Activated T-helper 2 cell treated with anti-CD3 and anti-CD28 coated beads, Interferon-gamma antibody, Interleukin-2, Interleukin-4, amounts not matched to agents 10 μg/mL and 5 μg/mL and 100 μg/mL, durations not matched to agents 14 hours and 24 hours and 36 hours (primary cell): ENCODE measurements at places on chromosomes 1 and 21. TPM values are rescaled to one million over a fixed set of nuclear protein-coding genes. Genes with fewer than 3 reads are reported as not detected.

DNA sequence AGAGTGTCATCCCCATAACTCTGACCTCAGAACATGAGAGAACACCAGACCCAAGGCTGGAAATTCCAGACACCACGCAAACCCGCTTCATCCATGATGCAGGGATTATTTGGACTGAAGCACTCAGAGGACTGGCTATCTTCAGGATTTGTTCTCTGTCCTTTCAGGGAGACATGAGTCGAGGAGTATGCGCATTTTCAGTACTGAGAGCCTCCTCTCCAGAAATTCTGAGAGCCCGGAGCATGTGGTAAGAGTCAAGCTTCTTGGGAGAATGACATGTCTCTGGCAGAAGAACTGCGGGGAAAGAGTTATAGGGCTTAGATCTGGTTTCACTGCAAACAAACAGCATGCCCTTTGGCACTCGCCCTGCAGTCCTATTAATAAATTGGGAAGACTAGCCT lies 6.9 kb downstream of the LAX1 start:
- no peak overlapping the region for H3K27ac ChIP-seq
- no peak for DNase-seq
- peaks cover 14% of the 10 kb centered on the region for H3K4me1 ChIP-seq
- H3K27me3 ChIP-seq = no peaks in the 10 kb centered on the region
- peaks cover 79% of the 10 kb centered on the region for H3K36me3 ChIP-seq

GRCh38 chr1:231121533-231121932 lies 40.3 kb upstream of the TRIM67 start:
- H3K27ac ChIP-seq = no peak overlapping the region
- no peaks in the 10 kb centered on the region for H3K36me3 ChIP-seq
- peaks cover 10% of the 10 kb centered on the region for H3K27me3 ChIP-seq
- DNase-seq = no peak

DNA sequence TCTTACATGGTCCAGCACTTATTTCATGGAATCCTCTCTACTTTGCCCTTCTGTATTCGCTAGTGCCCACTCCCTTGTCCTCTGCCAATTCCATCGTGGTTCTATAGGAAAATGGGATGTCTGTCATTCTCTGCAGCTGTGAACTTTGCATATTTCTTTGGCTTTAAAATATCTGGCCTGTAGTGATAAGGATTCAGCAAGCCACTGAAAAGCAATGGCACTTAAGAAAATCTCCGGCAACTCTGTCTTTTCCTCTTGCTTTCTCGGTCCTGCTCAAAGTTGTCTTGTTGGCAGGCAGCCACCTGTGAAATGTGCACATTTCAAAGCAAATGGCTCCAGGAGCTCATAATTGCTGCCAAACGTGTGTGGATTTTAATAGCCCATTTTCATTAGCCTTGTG lies 91.8 kb downstream of the CHD1L start:
- no peak overlapping the region for H3K27ac ChIP-seq
- DNase-seq = no peak

- peaks cover 20% of the 10 kb centered on the region for H3K27me3 ChIP-seq
- H3K4me3 ChIP-seq = no peak overlapping the region
- peaks cover 2% of the 10 kb centered on the region for H3K36me3 ChIP-seq
- no peak overlapping the region for H3K27ac ChIP-seq
- peaks cover 23% of the 10 kb centered on the region for H3K4me1 ChIP-seq
These were observed 41.1 kb downstream of the IL6R start for GRCh38 chr1:154446292-154446691.

GRCh38 chr21:7917729-7918128 lies 2603.7 kb upstream of the TPTE start:
- H3K4me3 ChIP-seq = no peak overlapping the region
- no peaks in the 10 kb centered on the region for H3K4me1 ChIP-seq
- no peak for DNase-seq
- H3K27ac ChIP-seq = no peak overlapping the region

- no peaks in the 10 kb centered on the region for H3K4me1 ChIP-seq
- H3K36me3 ChIP-seq = no peaks in the 10 kb centered on the region
- DNase-seq = no peak
- peaks cover 8% of the 10 kb centered on the region for H3K27me3 ChIP-seq
- H3K27ac ChIP-seq = no peak overlapping the region
These were observed 180.2 kb downstream of the ATG4C start for GRCh38 chr1:62964141-62964540.

DNA sequence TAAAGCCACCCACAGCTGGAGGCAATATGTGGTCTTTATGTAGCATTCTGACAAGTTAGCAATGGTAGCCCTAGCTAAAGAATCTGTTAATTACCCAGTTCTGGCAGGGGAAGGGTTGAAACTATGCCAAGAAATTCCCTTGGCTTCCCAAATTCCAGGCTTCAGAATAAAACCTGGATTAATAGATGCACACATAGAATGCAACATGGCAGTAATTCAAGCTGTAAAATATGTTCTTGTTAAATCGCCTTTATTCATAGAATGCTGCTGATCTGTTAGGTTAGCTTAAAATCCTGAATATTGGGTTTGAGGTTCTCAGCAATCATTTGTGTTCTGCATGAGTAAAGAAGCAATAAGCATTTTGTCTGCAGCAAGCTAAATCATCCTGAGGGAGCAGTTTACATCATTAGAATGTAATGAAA lies 80.1 kb downstream of the ZNF326 start:
- H3K4me3 ChIP-seq = no peak overlapping the region
- H3K36me3 ChIP-seq = no peaks in the 10 kb centered on the region
- peaks cover 8% of the 10 kb centered on the region for H3K27me3 ChIP-seq
- H3K4me1 ChIP-seq = peaks cover 3% of the 10 kb centered on the region

DNA sequence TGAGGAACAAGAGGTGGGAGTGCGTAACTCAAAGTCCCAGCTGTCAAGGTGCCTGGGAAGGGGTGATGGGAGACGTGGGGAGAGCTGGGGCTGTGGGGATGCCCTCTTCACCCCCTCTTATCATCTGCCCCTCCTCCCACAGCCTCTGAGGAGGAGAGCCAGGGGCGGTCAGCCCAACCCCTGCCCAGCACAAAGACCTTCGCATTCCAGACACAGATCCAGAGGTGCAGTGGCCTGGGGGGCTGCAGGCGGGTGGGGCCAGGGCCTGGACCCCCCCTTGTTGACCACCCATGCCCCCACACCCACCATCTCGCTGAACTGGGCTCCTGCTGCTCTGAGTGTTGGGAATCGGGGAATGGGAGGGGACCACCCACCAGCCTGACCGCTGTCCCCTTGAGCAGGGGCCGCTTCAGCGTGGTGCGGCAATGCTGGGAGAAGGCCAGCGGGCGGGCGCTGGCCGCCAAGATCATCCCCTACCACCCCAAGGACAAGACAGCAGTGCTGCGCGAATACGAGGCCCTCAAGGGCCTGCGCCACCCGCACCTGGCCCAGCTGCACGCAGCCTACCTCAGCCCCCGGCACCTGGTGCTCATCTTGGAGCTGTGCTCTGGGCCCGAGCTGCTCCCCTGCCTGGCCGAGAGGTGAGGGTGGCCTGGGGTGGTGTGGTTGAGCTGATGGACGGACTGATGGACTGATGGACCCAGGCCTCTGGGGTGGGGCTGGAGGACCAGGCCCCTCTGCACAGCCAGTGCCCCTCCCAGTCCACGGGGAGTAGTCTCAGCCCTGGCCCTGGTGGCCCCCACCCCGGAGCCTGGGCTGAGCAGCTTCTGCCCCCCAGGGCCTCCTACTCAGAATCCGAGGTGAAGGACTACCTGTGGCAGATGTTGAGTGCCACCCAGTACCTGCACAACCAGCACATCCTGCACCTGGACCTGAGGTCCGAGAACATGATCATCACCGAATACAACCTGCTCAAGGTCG lies 29.7 kb downstream of the TRIM11 start:
- H3K4me3 ChIP-seq = peak overlapping the region; percentile 8
- H3K27ac ChIP-seq = no peak overlapping the region
- peaks cover 6% of the 10 kb centered on the region for H3K4me1 ChIP-seq
- H3K27me3 ChIP-seq = peaks cover 30% of the 10 kb centered on the region
- DNase-seq = no peak

DNA sequence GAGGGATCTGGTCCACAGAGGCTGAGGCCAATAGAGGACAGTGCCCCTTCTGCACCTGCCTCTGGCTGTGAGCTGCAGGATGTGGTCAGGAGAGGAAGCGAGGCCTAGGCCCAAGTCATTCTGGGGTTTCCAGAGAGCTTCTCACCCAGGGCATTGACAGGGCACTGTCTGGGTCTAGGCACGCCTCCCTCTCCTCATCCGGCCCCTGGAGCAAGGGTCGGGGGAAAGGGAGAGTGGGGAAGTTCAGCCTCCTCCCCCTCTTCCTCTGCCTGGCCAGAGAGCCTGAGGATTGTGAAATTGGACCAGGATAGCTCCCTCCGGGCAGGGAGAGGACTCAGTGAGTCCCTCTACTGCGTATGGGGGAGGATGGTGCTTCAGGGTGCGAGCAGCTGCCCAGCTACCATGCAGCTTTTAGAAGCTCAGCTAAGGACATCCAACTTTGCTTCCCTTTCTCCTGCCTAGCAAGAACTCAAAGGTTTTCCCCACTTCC lies 6.3 kb upstream of the INAVA start:
- peaks cover 55% of the 10 kb centered on the region for H3K27me3 ChIP-seq
- H3K4me1 ChIP-seq = peaks cover 36% of the 10 kb centered on the region
- peak; percentile 45 for DNase-seq
- H3K4me3 ChIP-seq = no peak overlapping the region

DNA sequence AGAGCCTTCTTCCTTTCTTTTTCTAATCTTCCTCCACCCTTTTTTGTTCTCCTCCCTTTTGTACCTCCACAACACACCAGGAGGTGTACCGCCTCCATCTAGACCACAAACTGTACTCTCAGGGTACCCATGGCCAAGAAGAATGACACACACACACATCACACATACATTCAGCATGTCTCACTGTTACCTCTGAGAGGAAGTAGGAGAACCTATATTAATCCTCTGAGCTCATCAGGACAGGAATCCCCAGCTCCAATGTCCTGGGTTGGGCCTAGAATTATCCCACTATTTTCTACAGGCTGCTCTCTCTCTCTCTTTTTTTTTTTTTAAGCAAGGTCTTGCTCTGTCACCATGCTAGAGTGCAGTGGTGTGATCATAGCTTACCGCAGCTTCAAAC lies 36.7 kb downstream of the ATP2B4 start:
- H3K4me3 ChIP-seq = peak overlapping the region; percentile 30
- H3K4me1 ChIP-seq = peaks cover 53% of the 10 kb centered on the region
- H3K27ac ChIP-seq = peak overlapping the region; percentile 85
- no peak for DNase-seq
- H3K27me3 ChIP-seq = no peaks in the 10 kb centered on the region

DNA sequence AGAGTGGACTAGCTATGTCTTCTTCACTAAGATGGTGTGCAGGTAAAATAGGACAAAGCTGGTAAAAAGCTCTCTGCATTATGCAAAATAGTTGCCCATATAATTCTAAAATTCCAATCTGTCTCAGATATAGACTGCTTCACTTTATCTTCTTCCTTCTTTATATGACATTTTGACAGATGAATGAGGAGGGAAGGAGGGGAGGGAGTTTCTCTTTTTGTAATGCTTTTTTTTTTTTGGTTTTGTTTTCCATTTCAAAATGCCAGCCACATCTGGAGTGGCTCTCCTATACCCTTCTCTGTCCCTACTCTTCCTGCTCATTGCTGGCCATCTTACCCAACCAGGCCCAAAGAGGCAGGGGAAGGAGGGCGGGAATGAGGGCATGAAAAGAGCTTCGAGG lies 24.2 kb upstream of the JUN start:
- H3K36me3 ChIP-seq = no peaks in the 10 kb centered on the region
- no peak overlapping the region for H3K4me3 ChIP-seq
- no peak overlapping the region for H3K27ac ChIP-seq
- H3K27me3 ChIP-seq = no peaks in the 10 kb centered on the region

- no peaks in the 10 kb centered on the region for H3K27me3 ChIP-seq
- DNase-seq = no peak
- no peaks in the 10 kb centered on the region for H3K36me3 ChIP-seq
- no peak overlapping the region for H3K4me3 ChIP-seq
- H3K27ac ChIP-seq = no peak overlapping the region
These were observed 157.3 kb upstream of the RUNX1 start for GRCh38 chr21:35206141-35207125.

DNA sequence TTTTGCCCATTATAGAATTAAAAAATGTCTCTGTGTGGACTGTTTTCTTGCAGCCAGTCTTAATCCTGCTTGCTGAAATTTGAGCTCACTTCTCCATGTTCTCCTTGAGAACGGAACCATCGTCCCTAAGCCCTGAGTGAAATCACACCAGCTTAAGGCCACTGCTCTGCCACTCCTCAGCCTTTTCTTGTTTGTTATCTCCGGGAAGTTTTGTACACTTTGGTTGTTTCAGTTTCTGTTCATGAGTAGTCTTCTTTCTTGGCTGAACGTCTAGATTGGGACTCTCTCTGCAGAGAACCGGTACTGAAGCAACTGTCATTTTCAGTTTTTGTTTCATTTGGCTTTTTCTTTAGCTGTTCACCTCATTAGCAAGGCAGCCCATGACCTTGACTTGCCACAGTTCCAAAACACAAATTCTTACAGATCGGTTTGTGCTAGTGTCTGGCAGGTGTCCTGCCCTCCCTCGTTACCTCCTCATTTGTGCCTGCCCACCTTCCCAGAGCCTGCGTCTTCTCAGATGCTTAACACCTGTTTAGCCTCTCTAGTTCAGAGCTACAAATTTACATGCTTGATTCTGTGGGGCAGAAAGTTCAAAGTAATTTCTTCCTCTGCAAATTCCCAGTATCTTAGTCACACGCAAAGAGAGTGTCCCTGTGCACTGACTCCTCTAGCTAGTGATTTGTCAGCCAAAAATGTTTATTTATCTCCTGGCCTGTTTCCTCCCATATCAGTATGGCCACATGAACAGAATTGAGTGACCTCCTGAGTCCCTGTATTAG lies 12.4 kb downstream of the PSEN2 start:
- no peaks in the 10 kb centered on the region for H3K27me3 ChIP-seq
- peak overlapping the region; percentile 96 for H3K27ac ChIP-seq
- peak overlapping the region; percentile 74 for H3K4me3 ChIP-seq

- no peak overlapping the region for H3K27ac ChIP-seq
- H3K27me3 ChIP-seq = no peaks in the 10 kb centered on the region
- DNase-seq = no peak
- H3K4me3 ChIP-seq = no peak overlapping the region
These were observed 41.5 kb downstream of the CEP350 start for GRCh38 chr1:179996099-179996498.

GRCh38 chr1:201329286-201329685 lies 46.0 kb downstream of the PKP1 start:
- no peak overlapping the region for H3K4me3 ChIP-seq
- no peak for DNase-seq
- H3K27me3 ChIP-seq = peaks cover 6% of the 10 kb centered on the region
- H3K27ac ChIP-seq = no peak overlapping the region
- no peaks in the 10 kb centered on the region for H3K36me3 ChIP-seq

VHLL gene
- total RNA-seq = not detected in 2 replicates

KRTAP21-2 gene
- not detected in 2 replicates for total RNA-seq

TMEM125 gene
- not detected in 2 replicates for total RNA-seq

AVPR1B gene
- not detected in 2 replicates for total RNA-seq

S100A12 gene
- total RNA-seq = not detected in 2 replicates

TNN gene
- not detected in 2 replicates for total RNA-seq

SRGAP2C gene
- total RNA-seq = 51.6 and 52.8 TPM in 2 replicates
